ENCODE measurements at places on chromosomes 6 and 20.
A peak's percentile ranks its signal among the peaks of the same experiment; 100 is the strongest.

- DNase-seq: no peak
Observed at GRCh38 chr20:62316331-62317166, 13.8 kb downstream of the ADRM1 start.

DNA sequence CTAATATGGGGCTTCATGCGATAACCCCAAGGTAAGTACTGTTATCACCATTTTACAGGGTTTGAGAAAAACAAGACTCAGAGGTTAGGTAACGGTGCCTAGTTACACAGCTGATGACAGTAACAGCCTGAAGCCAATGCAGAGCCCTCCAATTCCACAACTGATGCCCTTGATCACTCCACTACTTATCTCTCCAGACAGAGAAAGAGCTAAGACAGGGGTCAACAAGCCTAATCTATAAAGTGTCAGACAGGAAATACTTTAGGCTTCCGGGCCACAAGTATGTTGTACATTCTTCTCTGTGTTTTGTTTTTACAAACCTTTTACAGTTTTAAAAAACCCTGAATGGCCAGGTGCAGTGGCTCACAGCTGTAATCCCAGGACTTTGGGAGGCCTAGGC, 50.9 kb downstream of the MAP7 start:
- no peak for DNase-seq

- DNase-seq: no peak
Observed at GRCh38 chr20:24411003-24411833, 58.2 kb upstream of the SYNDIG1 start.

DNA sequence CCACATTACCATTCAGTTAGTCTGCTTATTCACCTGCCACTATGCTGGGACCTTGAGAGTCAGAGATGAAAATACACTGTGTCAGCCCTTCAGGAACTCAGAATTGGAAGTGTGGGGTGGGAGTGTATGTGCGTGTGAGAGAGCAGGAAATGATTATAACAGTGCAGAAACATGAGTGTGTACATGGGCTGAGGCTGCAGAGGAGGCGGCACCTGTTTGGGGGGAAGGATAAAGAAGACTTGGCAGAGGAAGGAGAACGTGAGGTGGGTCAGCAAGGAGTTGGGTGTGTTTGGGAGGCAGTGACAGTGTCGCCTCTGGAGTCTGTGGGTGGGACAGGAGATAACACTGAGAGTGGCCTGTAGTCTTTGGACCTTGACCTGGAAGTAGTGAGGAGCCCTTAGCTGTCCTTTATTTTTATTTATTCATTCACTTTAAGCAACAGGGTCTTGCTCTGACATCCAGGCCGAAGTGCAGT, 3.1 kb downstream of the CHMP4B start:
- no peak for DNase-seq

- DNase-seq: no peak
Observed at GRCh38 chr20:25273541-25274358, 25.9 kb downstream of the PYGB start.

DNA sequence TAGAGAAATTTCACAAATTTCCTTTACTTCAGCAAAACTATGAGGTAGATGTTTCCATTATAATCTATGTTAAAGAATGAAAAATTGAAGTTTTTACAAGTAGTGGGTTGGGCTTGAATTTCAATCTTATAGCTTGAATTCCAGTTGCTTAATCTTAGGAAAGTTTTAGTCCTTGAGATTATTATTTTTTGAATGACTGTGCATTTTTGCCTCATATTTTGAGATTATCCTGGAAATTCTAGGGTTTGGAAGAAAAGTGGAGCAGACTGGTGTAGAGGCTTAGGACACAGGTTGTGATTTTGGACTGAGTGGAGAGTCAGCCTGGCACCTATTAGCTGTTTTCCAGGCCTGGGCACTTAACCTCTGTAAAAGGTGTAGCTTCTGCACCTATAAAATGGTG, 5.7 kb downstream of the MTCL3 start:
- no peak for DNase-seq

DNA sequence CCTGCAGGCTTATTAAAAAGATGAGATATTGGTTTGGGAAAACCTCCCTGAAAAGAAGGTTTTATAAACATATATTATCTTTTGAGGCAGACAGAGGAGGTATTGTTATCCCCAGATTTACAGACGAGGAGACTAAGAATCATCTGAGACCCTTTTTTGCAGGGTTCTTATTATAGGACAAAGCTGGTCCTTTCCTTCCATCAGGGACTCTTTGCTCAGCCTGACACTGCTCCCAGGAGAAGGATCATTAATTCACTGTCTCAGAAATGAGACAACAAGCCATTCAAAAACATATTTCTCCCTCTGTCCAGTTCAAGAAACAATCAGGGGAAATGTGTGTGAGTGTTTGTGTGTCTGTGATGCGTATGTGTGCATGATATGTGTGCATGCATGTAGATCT, 33.5 kb downstream of the HIVEP2 start:
- DNase-seq: no peak

DNA sequence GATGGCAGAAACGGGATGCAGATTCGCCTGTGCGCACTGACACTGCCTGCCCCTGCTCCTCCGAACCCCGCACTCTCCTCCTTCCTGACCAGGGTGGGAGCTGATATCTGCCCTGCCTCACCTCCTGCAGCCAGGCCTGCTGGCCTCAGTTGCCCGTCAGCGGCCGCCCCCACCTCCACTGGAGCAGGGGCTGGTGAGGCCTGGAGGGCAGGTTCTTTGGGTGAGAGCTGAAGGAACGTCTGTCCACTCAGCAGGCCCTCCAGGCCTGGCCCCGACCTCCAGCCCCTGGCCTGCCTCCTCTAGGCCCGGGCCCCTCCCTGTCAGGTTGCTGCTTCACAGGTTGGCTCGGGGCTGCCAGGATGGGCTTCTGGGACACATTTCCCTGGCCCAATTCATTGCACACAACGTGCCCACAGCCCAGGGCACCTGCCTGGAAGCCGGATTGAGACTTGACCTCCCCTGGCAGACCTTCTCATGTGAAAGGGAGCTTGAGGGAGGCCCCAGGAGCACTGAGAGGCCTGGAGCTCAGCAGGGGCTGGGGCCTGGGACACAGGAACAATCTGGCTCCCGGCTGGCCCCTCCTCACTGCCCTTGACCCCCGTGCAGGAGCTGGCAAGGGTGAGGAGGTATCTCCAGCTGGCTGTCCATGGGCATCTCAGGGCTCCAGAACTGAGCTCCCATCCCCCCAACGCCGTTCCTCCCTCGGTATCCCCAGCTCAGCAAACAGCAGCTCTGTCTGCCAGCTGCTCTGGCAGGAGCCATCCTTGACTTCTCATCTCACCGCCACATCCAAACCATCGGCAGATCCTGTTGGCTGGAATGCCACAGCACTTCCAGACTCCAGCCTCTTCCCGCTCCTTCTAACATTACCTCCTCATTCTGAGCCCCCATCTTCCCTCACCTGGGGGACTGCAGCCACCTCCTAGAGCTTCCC, 39.5 kb downstream of the SPDEF start:
- no peak for DNase-seq

- DNase-seq: no peak
Observed at GRCh38 chr6:133645966-133646740, 242.8 kb upstream of the TCF21 start.

- no peak for DNase-seq
Observed at GRCh38 chr6:79631693-79632172, 604 bp downstream of the SH3BGRL2 start.

DNA sequence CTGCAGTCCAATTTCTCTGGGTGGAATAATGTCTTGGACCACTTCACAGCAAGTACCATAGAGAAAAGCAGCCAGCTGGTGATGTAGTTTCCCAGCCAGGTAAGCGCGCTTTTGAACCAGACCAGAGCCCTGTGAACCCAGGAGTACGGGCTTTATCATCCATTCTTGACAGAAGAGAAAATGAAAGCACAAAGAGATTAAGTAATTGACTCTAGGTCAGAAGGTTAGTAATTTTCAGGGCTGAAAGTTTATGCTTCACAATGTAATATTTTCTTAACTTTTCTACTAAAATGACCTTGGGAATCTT, 7.1 kb upstream of the UST start:
- DNase-seq: no peak

DNA sequence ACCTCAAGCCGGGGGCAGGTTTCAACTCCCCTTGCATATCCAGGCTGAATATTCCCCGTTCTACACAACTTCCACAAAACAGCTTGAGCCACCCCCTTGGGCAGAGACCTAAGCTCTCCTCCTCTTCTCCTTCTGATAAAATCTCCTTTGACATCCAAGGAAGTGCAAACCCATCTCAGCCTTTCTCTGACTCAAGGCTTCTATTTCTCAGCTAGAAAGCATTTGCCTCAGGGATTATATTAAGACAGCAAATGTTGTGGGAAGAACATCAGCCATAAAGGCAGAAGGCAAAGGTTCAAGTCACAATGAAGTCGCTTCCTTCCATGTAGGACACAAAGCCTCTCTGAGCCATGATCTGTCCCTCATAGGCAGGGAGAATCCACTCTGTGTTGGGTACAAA, 386.6 kb upstream of the ARID1B start:
- no peak for DNase-seq

- peak; percentile 4 for DNase-seq
Observed at GRCh38 chr6:624979-625378, 31.9 kb downstream of the HUS1B start.

- no peak for DNase-seq
Observed at GRCh38 chr6:141704151-141704550, 428.6 kb upstream of the GJE1 start.

DNA sequence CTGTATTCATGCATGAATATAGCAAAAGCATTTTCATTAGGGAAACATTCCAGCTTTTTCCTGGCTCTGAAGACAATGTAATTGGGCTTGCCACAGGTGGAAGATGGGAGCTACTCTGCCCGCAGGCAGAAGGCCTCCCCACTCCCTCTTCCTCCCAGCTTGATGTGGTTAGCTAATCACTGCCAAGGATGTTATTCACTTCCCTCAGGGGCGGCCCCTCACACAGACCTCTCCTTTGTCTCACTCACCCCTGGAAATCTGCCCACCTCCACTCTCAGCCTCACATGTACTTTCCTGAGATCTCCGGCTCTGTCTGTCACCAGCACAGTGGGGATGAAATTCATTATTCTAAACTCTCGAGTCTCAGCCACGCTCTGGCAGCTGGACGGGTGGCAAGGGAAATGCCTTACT, 100.7 kb downstream of the ANKRD60 start:
- no peak for DNase-seq

- no peak for DNase-seq
Observed at GRCh38 chr20:3614466-3614865, 48.7 kb downstream of the GFRA4 start.

DNA sequence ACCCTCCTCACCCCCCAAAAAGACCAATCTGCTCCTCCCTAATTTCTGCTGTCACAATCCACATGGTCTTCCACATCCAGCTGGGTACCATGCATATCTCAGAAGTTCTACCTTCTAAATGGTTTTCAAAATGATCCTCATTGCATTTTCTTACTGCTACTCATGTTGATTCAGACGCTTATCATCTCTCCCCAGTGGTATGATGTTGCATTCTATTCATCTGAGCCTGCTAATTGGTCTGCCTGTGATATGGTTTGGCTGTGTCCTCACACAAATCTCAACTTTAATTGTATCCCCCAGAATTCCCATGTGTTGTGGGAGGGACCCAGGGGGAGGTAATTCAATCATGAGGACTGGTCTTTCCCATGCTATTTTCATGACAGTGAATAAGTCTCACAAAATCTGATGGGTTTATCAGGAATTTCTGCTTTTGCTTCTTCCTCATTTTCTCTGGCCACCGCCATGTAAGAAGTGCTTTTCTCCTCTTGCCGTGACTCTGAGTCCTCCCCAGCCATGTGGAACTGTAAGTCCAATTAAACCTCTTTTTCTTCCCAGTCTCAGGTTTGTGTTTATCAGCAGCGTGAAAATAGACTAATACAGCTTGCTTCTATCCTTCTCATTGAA, 41.4 kb upstream of the CLIC5 start:
- DNase-seq: no peak

GRCh38 chr6:158863646-158864045, 44.5 kb upstream of the EZR start:
- no peak for DNase-seq

DNA sequence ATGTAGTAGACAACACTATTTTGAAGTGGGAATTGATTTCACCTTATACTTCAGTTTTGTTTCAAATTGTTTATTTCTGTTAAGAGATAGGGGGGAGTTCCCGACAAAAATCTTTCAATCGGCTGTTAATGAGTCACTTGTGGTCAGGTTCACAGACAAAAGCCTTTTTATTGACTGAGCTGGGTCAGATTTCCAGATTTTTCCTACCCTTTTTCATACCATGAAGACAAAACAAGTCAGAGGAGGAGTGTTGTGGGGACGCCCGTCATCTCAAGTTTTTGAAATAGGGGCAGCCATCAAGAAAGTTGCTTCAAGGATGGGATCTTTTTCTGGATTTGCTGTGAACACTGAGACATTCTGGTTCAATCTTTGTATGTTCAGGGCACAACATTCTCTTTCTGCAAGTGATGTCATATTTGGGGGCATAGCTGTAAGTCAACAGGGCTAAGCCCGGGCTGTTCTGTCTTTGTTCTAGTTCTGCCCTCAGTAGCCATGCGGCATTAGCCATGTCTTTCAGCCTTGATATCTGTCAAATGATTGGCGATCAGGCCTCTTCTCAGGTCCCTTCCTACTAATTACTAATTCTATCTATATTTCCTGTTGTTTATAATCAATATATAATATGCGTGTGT, 496.0 kb upstream of the MARCKS start:
- DNase-seq: no peak

DNA sequence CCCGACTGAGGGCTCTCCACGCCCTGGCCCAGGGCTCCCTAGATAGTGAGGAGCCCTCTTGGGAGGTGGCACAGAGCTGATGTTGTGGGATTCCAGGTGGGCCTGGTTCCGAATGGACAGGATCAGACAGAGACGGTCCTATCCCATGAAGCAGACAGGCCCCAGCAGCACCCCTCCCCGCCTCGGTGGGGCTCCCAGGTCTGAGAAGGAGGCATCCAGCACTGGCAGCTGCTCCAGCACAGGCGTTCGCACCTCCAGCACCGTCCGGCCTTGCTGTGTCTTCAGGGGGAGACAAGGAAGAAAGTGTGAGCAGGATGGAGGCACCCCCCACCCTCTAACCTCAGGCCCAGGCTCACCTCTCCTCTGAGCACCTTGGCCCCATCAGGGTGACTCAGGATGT, 28.7 kb downstream of the COL11A2 start:
- DNase-seq: no peak

DNA sequence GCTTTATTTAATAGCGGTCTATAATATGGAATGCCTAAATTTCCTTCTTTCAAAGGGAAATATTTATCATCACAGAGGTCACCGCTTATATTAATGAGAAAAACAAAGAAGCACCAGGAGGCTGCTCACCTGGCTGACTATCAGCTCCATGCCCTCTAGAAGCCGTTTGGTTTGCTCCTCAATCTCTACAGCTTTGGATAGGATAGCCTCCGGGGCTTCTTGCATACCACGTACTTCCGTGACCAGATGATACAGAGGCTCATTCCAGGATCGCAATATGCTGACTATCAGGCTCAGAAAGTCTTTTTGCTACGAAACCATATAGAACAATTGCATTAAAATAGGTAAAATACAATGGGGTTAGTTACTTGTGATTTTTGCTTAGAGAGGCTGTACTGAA, 6.8 kb downstream of the PRL start:
- no peak for DNase-seq
